ENCODE measurements at places on chromosomes 1 and 21.

DNA sequence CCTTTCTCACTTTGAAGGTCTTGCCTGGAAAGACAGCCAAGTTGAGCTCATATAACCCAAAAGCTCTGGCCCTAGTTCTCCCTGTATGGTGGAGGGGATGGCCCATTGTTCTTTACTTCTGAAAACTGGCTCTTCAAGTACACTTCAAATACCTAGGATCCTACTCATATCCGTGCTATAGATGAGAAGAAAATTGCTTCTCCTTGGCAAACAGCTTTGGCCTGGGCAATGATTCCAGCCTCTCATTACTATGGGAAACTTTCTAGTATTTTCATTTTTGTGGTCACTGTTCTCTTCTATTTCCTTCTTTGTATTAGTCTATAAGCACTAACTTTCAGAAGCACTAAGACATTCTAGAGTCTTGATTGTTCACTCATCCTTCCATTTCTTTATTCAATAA lies 53.7 kb downstream of the ZNF697 start:
- no peak for DNase-seq

DNA sequence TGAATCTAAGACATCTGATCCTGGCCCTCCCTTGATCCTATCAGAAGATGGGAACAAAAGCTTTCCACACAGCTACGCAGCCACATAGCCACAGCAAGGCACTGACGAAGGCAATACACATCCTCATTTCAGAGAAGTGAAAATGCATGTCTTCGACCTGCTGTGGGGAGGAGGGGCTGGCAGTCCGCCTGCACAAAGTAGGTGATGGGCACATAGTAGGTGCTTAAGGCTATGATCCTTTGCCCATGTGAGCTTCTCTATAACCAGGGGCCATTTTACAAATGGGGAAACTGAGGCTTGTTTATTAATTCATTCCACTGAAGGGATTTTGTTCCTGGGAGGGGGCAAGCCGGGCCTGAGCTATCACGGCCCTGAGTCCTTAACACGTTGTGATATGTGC lies 94.2 kb downstream of the PAX7 start:
- DNase-seq, result no peak

- peak; percentile 91 for DNase-seq
Measured at GRCh38 chr1:224434691-224435317, at the start of gene WDR26. Gene WDR26 (minus strand): TSS chr1:224434797.

- peak; percentile 41 for DNase-seq
Measured at GRCh38 chr1:155729031-155729898, 40.4 kb downstream of the DAP3 start.

DNA sequence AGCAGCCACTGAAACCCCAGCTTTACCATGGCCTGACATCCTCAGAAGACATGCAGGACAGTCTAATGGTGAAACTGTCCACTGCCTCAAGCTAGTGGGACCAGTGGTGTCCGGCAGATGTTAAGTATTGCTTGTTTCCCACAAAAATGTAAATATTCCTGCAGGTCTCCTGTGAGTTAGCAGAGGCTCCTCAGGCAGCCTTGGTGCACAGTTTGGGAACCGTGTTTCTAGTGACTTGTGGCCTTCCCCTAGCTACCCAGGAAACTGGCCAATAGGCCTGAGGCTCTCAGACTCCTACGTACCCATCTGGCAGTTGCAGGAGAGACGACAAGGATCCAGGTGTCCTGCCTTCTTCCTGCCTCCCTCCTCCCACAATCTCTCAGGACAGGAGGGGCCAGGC lies 142.4 kb downstream of the CAMTA1 start:
- no peak for DNase-seq

DNA sequence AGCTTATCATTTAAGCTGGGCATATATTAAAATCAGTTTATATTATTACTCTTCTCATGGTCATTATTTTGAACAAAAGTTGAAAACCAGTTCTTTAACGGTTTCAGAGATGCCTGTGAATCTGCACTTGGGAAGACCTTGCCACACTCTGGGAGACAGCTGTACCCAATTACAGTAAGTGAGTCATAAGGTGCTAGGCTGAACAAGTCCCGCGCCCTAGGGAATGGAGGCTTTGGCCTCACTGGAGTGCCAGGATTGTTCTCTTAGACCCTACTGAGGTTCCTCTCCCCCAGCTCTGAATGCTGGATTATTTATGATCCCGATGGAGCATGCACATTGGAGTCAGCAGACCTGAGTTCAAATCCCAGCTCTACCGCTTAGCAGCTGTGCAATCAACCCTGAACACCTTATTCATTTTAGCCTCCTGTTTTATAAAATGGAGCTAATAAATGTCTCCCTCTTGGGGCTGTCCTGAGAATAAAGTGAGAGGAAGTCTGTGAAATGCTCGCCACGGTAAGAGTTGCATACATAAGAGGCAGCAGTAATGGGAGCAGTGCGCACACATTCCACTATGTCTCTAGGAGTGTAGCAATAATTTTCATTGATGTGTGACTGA lies 266.2 kb downstream of the FOXD2 start:
- DNase-seq, result no peak

GRCh38 chr21:46598581-46599572 lies 6.0 kb downstream of the S100B start:
- DNase-seq, result no peak

- no peak for DNase-seq
Measured at GRCh38 chr1:15825800-15826199, 18.4 kb upstream of the UQCRHL start.

GRCh38 chr1:207938016-207938415 lies 27.1 kb upstream of the CD34 start:
- no peak for DNase-seq

- DNase-seq, result no peak
Measured at GRCh38 chr1:153976819-153977249, 640 bp downstream of the JTB start.

GRCh38 chr1:200034761-200035396 lies 7.4 kb downstream of the NR5A2 start:
- no peak for DNase-seq

DNA sequence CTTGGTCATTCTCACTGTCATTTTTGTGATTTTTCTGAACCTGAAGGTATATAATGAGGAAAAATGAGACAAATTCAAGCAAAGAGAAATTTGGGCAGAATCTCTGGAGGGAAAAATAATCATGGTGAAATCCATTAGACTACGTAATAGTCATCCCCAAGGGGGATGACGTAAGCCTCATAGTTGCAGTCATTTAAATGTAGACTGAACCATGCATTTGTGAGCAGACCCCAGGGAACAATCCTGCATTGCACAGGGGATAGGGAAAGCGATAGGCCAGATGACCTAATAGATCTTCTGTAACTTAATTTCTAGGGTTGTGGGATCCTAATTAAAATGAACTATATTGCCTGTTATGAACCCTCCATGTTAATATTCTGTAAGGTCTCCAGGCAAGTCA lies 167.4 kb upstream of the C1orf21 start:
- no peak for DNase-seq

GRCh38 chr21:15063081-15063813 lies 1.6 kb downstream of the NRIP1 start:
- DNase-seq, result no peak

GRCh38 chr1:54013393-54014008 lies 4.5 kb downstream of the LDLRAD1 start:
- DNase-seq, result no peak

DNA sequence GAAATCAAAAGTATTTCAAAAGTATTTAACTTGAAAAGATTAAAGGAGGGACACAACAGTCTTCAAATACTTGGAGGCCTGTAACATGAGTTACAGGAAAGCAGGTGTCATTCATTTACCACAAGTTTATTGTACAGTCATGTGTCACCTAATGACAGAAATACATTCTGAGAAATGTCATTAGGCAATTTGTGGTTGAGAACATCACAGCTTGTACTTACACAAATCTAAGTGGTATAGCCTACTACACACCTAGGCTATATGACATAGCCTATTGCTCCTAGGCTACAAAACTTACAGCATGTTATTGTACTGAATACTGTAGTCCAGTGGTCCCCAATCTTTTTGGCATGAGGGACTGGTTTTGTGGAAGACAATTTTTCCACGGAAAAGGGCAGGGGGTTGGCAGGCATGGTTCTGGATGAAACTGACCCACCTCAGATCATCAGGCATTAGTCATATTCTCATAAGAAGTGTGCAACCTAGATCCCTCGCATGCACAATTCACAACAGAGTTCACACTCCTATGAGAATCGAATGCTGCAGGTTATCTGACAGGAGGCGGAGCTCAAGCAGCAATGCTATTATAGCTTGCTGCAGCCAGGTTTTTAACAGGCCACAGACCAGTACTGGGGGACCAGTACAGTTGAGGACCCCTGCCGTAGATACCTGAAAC lies 25.0 kb upstream of the PHTF1 start:
- DNase-seq, result no peak

- no peak for DNase-seq
Measured at GRCh38 chr1:58774027-58774426, 9.8 kb downstream of the JUN start.

DNA sequence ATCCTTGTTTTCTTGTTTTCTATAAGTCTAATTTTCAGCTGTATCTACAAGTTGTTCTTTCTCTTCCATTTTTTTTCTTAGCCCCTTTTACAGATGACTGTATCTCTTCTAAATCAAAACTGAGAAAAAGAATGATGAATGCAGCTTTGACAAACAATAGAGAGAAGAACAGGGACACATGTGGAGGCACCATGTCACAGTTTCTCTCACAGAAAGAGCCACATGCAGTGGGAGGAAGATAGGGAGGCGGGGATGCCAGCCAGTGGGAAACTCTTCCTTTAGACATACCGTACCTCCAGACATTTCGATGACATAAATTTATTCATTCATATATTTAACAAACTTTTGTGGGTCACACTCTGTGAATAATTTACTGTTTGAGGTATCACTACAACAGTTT lies 45.5 kb downstream of the NME7 start:
- no peak for DNase-seq

DNA sequence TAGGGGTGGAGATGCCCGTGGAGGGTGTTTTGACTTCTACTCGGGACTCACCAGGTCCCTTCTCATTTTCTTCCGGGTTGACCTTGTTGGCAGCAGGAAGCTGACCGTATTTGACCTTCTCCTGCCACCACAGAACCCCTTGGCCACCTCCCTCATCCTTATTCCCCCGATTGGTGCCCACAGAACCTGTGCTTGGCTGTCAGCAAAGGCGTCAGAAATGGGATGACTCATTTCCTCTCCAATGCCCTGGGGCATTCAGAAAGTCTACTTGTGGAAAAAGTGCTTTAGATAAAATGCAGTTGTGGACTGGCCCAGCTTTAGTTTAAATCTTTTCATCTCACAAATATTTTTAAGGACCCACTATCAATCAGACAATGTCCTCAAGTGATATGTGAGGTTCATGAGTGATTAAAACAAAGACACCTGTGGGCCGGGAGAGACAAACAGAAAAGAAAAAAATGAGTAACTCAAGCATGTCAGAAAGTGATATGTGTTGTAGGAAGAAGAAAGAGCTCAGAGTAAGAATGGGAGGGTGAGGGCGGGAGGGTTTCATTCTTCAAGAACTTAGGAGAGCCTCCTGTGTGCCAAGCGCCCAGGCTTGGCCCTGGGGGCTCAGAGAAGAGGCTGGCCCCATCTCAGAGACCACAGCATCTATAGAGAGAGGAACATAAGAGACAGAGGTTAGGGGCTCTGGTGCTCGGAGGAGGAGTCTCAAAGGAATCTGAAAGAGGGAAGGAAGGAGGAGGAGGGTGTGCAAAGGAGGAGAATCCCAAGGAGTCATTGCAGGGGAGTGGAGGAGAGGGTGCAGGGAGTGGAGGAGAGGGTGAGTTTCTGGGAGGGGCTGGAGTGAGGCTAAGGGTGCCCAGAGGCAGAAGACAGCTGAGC lies 221.6 kb upstream of the VAMP3 start:
- no peak for DNase-seq

GRCh38 chr1:77900687-77901293 lies 12.4 kb downstream of the NEXN start:
- peak; percentile 22 for DNase-seq

DNA sequence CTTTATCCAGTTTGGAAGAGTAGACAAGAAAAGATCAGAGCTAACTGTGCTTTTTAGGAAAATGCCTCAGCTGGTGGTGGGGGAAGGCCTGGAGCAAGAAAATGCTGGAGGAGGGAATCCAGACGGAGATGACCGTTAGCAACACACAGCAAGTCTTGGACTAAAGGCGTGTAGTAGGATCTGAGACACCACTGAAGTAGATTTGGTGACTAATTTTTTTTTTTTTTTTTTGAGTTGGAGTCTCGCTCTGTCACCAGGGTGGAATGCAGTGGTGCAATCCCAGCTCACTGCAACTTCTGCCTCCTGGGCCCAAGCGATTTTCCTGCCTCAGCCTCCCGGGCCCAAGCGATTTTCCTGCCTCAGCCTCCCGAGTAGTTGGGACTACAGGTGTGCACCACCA lies 41.2 kb downstream of the LPAR3 start:
- no peak for DNase-seq

DNA sequence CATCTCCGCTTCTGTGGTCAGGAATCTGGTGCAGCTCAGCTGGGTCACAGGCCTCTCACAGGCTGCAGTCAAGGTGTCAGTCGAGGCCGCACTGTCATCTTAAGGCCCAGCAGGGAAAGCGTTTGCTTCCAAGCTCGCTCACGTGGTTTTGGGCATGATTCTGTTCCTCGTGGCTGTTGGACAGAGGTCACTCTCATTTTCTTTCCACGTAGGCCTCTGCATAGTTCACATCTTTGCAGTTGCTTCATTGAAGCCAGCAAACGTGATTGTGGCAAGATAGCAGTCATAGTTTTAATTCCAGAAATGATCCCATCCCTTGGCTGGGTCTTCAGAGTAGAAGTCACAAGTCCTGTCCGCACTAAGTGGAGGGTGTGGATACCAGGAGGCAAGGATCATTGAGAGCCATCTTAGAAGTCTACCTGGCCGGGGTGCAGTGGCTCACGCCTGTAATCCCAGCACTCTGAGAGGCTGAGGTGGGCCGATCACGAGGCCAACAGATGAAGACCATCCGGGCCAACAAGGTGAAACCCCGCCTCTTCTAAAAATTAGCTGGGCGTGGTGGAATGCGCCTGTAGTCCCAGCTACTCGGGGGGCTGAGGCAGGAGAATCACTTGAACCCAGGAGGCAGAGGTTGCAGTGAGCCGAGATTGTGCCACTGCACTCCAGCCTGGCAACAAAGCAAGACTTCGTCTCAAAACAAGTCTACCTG lies 24.5 kb downstream of the NECAP2 start:
- no peak for DNase-seq

GRCh38 chr21:25737421-25737820 lies 2.6 kb downstream of the GABPA start:
- no peak for DNase-seq

Data from germinal center (tissue), 1 donor.